ENCODE measurements at places on chromosomes 4 and X.

- DNase-seq: no peak
Observed at GRCh38 chr4:96342196-96342595, 502.3 kb downstream of the PDHA2 start.

GRCh38 chrX:7746856-7747255, 96.1 kb upstream of the VCX start:
- no peak for DNase-seq

GRCh38 chr4:6058531-6059374, 40.5 kb upstream of the C4orf50 start:
- DNase-seq: no peak

DNA sequence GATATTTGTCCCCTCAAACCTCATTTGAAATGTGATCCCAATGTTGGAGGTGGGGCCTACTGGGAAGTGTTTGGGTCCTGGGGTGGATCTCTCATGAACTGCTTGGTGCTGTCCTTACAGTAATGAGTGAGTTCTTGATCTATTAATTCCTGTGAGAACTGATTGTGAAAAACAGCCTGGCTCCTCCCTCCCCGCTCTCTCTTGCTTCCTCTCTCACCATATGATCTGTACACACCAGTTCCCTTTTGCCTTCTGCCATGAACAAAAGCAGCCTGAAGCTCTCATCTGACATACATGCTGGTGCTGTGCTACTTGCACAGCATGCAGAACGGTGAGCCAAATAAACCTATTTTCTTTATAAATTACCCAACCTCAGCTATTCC, 11.2 kb upstream of the YIPF7 start:
- no peak for DNase-seq

- DNase-seq: no peak
Observed at GRCh38 chr4:5019274-5019673, at the start of gene CYTL1. CYTL1 (minus strand) TSS chr4:5019458; CDS start chr4:5019445, 13 bp downstream.

- no peak for DNase-seq
Observed at GRCh38 chrX:65755786-65756185, 88.3 kb downstream of the MSN start.

- no peak for DNase-seq
Observed at GRCh38 chrX:34875204-34875603, 67.4 kb upstream of the FAM47B start.

DNA sequence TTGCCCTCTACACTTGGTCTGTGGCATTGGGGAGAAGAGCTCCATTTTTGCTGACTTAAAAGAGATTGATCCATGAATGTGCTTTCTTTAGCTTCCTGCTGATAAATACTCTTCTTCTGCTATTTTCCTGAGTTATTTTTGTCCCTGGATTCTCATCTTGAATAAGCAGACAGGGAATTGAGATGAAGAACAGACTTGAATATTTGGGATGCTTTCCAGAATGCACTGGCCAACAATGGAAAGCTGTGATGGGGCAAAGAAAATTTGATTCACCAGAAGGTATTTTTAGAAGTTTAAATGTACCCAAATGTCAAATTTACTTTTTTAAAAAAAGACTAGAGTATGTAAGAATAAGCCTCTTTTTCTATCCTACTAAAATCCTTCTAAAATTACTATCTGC, 309.9 kb upstream of the PPP1R2C start:
- DNase-seq: no peak

- DNase-seq: peak; percentile 57
Observed at GRCh38 chrX:140141444-140142029, 176.2 kb upstream of the CXorf66 start.

DNA sequence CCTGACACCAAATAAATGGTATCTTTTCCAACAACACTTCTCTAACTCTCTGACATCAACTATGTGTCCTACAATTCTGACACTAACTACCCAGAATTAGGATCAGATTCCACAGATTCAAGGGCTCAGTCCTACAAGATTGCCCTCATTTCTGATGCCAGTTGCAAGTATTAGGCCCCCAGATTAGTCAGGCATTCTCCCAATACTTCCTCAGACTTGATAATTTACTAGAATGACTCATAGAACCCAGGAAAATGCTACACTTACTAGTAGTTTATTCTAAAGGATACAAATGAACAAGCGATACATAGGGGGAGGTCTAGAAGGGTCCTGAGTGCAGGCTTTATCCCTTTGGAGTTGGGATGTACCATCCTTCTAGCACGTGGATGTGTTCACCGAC, 8.5 kb downstream of the TIGD2 start:
- DNase-seq: no peak

GRCh38 chr4:125891597-125892258, 577.0 kb downstream of the FAT4 start:
- DNase-seq: no peak

GRCh38 chr4:1693131-1693896, 9.2 kb upstream of the FAM53A start:
- peak; percentile 81 for DNase-seq

DNA sequence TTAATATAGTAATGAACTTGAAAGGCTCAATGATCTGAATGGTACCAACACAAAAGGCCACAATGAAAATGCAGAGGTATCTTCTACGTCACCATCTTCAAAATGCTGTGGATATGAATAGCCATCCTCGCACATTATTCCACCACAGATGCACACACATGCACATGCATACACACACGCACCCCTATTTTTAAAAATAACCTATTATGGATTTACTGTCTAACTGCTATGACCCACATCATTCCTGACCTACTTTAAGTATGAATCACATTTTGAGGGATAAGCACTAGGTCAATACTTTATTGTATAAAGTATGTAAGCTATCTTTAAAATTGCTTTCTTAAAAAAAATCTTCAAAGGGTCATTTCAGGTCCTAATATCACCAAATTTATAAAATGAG, 24.4 kb upstream of the CORIN start:
- DNase-seq: no peak

DNA sequence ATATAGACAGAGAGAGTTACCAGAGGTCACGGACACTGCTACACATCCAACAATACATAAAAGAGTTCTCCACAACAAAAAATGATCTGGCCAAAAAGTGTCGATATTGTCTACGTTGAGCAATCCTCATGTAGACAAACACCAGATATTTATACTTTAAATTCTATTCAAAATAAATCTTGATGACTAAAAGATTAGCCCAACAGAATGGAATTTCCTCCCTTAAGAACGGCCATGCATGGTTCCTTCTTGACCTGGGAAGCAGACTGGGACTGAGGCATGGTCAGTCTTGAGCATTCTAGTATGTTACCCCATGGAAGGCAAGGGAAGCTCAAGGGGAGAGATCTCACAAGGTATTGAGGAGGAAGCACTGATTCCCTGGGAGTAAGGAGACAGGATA, 43.5 kb downstream of the LHFPL1 start:
- DNase-seq: no peak

- no peak for DNase-seq
Observed at GRCh38 chrX:8897259-8897658, 96.1 kb upstream of the FAM9A start.

DNA sequence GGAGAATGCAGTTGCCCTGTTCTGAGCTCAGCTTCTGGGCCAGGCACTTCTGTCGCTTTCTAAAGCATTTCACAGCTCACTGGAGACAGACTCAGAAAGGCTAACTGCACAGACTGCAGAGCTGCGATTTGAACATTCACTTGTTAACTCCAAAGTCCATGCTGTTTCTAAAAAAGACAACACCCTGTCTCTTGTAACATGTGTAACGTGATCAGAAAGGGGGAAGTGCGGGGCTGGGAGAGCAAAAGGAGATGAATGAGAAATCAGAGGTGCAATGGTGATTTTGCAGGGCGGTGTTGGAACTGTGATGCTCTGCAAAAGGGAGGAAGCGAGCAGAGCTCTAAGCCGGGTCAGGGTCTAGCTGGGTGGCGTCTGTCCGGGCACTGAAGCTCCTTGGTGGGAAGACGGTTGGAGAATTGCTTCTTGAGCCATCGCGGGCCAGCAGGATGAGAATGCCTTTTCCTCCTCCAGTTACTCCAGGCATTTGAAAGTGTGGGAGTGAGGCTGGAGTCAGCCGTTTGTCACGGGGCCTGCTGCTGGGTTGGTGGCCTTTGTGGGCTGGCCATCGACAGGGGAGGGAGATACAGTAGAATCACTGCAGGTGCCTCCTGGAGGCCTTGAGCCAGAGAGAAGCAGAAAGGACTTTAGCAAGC, 20.3 kb downstream of the TBC1D14 start:
- DNase-seq: no peak

GRCh38 chr4:168795346-168795745, 214.7 kb downstream of the CBR4 start:
- no peak for DNase-seq

- DNase-seq: peak; percentile 84
Observed at GRCh38 chrX:71532078-71532752, 689 bp upstream of the OGT start.

DNA sequence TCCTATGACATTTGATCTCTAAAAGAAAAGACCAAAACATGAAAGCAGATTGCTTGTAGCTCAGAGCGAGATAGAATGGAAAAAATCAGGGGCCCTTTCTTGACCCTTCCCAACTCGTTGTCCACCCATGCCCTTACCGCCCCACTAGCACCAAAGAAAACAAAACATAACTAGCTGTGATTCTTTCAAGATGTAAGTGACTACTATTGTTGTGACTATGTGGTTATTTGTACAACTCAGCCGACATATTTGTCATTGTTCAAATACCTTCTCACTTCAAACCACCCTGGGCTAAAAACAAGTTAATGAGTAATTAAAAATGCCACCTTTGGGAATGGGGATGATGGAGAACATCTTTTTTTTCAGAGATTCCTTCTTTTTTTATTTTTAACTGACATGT, 171.2 kb upstream of the GPC4 start:
- no peak for DNase-seq

GRCh38 chr4:83703752-83704151, 167.8 kb downstream of the GPAT3 start:
- no peak for DNase-seq

- DNase-seq: no peak
Observed at GRCh38 chr4:78704981-78705683, 71.0 kb upstream of the BMP2K start.

GRCh38 chr4:1463088-1463926, 57.1 kb upstream of the NKX1-1 start:
- DNase-seq: no peak

DNA sequence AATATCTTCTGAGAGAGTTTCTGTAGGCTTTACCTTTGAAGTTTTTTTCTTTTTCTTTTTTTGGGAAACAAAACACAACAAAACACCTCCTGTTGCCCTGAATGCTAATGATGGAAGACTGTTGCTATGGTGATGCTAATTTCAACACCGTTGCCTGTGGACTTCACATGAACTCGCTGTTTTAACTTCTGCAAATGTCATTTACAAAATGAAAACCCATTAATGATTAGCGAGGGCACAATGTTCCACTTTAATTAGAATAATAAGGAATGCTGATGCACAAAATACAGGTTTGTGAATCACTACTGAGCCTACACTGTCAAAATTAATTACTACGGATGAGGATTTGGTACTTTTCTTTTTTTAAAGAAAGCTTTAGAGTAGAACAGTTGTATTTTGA, 227.1 kb upstream of the FTHL17 start:
- no peak for DNase-seq

DNA sequence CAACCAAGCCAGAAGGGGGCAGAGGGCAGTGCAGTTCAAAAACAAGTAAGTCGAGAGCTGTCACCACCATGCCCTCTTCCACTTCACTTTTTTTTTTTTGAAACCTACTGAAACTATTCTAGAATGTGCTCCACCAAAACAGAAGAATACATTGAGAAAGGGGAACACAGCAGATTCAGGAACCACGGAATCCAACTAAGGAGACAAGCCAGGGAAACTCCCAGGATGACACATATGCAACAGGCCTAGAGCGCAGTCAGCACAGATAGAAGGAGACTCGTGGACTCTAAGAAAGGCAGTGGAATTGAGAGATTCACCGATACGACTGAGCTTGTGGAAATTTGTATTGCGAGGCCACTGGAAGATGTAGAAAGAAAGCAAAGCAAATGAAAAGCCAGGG, 66.1 kb downstream of the PHKA2 start:
- DNase-seq: no peak

DNA sequence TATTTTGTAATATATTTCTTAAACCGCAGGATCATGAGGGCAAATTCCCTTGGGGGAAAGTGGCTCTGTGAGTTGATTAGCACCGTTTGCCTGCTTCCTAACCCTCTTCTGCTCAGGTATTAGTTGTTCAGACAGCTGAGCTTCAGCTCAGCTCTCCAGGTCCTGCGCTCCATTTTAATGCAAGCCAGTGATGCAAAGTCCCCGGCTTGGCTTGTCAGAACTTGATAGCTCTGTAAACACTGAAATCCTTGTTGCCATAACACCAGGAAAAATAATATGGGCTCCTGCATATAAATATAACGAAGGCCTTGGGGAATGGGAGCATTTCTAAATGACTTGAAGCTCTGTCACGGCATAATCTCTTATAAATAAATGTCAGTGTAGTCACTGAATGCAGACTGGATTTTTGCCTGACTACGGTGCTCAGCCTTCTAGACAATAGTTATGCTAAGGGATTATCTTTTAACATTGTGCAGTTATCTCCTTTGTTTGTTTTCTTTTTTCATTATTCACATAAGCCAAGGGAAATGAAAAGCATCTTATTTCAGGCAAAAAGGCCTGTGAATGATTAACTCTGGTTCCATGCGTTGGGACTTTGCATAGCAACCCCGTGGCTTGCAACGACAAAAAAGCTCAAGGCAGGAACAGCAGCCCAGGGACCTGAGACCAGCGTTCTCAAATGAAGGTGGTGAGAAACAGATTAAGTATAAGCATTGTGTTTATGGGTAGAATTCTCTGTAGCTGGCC, 253.2 kb downstream of the SPRY1 start:
- DNase-seq: no peak

DNA sequence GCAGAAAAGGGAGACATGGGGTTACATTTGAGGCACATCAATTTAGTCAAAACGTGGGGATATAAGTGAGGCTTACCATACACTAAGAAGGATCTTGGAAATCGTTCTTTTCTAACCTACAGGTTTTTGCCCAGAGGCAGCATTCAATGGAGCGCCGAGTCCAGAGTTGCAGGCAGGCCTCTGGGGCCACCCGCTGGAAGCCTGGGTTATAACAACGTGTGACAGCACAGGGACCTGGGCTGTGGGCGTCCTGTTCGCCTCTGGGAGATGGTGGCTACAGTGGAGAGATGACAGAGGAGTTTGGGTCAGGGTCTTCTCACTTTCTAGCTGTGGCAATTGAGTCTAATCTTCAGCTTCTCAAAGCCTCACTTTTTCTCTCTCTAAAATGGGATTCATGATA, 53.9 kb downstream of the ENPP6 start:
- DNase-seq: peak; percentile 43
